Activated naive CD4-positive, alpha-beta T cell (primary cell): ENCODE measurements at places on chromosomes 5 and 9.

DNA sequence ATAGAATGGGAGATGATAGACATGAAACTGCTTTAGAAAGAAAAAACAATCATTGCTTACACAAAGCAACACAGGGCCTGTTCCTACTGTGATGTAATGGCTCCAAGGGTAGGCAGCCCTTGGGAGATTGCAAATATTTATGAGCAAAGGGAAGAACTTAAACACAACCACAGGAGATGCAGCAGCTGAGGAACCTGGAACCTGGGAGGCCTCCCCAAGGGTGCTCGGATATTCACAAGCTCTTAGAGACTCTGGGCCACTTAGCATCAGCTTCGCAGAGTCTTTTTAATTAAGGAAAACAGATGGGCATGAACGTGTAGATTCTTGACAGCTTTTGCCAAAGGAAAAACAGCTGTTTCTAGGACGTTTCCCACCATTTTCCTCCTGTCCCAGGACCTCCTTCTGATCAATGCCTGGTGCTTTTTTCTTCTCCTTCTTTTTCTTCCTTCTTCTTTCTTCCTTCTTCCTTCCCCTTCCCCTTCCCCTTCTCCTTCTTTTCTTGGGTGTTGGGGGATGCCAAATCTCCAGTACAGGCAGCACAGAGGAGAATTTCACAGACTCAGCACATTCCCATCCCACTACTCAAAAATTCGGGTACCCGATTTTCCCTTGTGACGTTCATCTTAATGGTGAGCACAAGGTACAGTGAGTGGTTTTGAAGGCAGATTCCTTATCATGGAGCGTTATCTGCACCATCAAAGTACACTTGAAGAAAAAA is 28.1 kb upstream of the TCF7 start:
- DNase-seq = no peak

DNA sequence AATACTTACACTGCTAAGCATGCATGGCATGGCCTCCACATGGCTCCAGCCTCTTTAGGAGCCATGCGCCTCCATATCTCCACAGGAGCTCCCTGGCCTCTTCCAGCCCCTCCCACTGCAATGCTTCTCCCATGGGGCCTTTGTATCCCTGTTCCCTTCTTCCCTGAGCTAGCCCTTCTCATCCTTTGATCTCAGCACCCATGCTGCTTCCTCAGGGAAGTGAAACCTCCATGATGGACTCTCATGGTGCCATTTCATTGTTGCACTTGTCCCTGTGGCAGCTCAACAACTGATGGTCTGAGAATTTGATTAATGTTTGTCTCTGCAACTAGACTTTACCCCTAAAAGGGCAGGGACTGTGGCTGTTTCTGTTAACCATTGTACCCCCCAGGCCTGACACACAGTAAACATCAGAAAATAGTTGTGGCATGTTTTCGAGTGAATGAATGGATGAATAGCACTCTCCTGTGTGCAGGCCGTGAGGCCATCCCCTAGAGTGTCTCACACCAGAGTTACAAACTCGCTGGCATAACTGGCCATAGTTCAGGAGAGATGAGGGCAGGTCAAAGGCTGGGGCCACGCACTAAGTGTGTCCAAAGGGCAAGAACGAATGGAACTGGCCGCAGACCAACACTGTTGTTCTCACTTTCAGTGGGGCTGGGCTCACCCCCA is 6.6 kb downstream of the IDNK start:
- DNase-seq = no peak

DNA sequence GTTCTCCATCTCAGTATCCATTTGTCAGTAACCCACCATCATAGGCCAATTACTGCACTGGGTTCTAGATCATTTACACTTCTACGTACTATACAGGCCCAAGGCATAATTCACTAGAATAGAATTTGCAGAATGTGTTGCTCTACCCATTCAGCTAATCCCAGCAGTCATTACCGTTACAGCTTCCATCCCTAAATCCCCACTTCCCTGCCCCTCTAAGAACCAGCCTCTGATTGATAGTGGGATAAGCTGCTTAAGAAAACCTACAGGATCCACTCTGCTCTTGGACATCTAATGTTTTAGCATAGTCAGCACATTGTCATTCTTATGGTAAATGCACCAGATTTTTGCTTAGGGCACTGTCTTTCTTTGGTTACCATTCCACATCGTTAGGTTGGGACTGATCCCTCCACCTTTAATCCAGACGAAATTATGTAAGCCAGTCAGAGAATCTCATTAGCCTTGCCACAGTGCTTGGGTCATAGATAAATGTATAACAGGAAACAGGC is 39.3 kb upstream of the CHD1 start:
- no peak for DNase-seq

- DNase-seq = no peak
Observed at GRCh38 chr9:36961051-36961450, 73.0 kb downstream of the PAX5 start.

GRCh38 chr5:115842089-115842935 is 577 bp downstream of the AP3S1 start:
- no peak for DNase-seq

DNA sequence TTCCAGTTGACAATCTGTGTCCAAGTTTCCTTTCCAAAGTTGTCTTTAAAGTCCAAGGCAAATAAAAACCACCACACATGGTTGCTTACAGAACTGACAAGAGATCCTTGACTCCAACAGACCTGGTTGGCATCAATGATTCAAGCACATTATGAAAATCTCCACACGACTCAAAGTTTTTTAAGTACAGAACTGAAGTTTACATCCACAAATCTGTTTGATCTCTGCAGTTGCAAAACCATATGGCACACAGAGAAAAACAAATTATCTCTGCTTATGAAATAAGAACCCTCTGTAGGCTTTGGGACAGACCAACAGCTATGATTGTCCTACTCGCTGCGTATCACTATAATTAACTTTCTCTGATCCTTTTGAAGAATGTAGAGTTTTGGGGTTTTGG is 60.8 kb downstream of the MLLT3 start:
- no peak for DNase-seq

DNA sequence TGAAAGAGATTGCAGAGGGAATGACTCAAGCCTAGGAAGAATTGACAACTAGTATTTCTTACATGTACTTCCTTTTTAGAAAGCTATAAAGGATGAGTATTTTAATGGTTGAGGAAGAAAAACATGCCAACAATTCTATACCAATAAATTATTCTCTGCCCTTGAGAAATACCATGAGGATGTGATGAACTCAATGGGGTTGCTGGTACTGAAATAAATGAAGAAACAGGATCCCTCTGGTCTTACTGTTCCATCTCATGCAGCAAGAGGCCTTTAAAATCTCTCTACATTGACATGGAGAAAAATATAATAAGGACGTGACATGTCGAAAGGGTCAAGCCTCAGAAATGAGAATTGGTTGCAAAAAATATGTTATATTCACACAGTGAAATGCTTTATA is 477.3 kb downstream of the GABRG2 start:
- no peak for DNase-seq

DNA sequence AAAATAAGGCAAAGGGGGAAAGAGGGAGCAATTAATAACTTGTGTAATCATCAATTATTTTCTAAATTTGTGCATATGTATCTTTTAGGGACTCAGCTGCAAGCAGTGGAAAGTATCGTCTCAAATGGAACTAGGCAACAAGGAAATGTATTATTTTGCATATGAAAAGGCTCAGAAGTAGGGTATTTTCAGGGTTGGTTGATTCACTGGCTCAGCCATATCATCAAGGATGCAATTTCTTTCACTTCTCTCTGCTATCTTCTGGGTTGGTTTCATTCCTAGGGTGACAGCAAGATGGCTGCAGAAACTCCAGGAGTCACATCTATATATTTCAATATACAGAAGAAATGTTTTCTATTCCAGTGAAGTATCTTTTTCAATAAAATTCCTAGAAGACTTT is 509.8 kb downstream of the DMAC1 start:
- no peak for DNase-seq

DNA sequence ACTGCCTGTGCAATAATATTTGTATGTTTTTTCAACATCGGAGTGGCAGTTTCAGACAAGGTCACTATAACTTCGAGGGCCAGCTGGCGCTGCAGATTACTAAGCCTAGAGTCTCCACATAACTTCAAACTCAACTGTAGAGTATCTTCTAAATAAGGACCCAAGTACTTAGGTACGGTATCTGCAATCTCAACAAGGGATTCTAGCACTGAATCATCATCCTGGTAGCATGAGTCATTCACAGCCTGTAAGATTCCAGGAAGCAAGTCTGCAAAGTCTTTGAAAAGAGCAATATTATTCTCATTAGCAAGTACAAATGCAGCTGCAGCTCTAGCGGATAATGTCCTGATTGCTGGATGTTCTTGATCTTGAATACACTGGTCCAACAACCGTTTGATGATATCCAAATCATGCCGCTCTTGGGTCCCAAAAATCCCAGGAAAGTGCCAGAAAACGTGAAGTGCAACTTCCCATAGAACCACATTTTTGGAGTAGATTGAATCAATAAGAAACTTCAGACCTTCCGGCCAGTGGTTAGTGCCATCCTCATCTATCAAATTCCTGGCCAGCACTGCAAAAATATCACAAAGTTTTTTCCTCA is 654 bp downstream of the RANBP6 start:
- no peak for DNase-seq
